ENCODE measurements at places on chromosomes 16 and 17.

DNA sequence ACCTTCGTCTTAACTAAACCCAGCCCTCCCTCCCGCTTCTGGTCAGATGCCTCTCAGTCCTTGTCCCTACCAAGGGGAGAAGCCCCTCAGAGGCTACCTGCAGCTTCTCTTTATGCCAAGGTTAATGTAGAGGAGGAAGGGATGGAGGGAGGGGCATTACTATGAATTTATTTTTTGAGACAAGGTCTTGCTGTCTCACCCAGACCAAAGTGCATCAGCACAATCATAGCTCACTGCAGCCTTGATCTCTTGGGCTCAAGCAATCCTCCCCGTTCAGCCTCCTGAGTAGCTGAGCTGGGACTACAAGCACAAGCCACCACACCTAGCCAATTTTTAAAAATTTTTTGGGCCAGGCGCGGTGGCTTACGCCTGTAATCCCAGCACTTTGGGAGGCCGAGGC, 15.3 kb downstream of the EPOP start:
- no peak for DNase-seq

- DNase-seq: peak; percentile 93
These were observed 14.0 kb downstream of the COPZ2 start for GRCh38 chr17:48023400-48024148.

- DNase-seq: no peak
These were observed 130.6 kb downstream of the NLK start for GRCh38 chr17:28173031-28173561.

DNA sequence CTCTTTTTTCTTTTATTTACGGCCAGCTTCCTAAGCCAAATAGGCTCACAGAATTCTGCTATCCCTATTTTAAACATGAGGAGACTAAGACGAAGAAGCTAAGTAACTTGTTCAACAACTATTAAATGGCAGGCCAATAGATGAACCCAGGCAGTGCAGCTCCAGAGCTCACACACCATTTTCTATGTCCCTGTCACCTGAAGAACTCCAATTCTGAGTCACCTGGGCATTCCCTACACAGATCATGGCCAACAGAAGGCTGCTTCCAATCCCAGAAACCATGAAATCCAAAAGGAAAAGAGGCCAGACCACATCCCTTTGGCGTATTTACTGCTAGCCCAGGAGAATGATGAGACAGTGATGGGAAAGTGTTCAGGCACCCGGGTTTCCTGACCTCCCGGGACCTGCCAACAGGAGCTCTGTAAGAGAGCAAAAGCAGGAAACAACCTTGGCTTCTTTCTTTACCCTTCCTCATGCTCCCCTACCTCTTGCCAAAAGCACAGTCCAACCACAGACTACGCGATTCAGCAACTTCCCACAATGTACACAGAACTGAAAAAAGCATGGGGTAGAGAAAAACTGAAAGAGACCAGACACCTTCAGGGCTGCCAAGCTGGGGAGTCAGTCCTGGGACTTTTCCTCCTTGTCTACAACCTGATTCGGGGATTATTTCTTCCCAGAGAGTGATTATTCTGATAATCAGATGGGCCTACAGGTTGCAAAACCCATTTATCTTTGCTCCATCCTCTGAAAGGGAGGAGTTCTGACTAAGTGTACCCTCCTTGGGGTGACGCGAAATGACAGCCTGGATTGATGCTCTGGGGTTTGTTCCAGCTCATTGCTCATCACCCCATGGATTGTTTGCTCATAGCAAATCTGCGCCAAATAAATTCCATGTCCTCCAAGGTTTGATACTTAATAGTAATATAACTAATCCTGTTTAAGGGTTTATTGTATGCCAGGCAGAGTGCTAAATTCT, 47.8 kb upstream of the HAS3 start:
- DNase-seq: no peak

DNA sequence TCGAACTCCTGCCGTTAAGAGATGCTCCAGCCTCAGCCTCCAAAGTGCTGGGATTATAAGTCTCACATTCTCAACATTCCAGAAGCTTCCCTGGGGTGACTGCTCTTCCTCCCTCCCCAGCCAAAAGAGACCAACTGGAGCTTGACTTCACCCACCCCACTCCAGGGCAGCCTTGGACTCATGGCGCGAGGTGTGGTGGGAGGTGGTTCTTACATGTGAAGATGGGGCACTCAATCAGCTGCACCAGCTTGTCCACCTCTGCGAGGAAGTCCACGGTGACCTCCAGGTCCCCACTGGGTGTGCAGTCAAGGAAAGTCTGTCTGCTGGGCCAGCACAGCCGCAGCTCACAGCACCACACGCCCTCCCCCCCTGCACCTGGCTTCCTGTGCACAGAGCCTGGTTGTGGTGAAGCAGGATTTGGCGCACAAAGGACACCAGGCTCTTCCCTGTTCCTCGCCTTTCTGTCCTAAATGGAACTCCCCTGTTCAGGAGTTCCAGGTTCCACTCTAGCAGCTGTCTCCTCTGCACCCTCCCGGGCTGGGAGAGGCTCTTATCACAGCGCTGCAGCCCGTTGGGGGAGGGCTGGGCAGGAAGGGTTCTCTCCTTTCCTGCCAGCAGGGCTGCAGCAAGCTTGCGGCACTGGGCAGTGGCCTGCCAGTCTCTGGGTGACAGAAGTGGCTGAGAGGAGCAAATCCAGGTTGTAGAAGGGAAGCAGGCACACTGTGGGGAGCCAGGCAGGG, 9.6 kb upstream of the MTSS2 start:
- DNase-seq: peak; percentile 13

GRCh38 chr17:40191237-40192208, 14.3 kb downstream of the RAPGEFL1 start:
- DNase-seq: peak; percentile 55

- DNase-seq: no peak
These were observed 78.4 kb upstream of the CDH11 start for GRCh38 chr16:65200156-65200773.

- DNase-seq: no peak
These were observed 37.1 kb downstream of the FANCA start for GRCh38 chr16:89779231-89779908.

DNA sequence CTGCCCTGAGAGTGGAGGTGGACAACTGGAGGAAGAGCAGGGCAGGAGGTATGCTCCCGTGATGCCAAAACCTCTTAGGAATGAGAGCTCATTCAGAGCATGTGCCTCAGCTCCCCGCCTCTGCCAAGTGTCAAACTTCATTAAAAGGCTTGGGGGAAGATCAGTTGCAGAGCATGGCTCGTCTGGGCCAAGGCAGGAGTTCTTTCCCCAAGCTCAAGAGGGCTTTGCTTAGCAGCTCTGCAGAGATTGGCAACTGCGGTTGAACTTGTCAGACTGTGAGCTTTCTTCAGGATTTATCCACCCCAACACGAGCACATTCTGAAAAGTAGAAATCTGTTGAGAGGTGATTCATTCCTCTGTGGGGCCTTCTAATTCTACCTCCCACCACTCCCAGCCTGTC, 248.1 kb downstream of the HS3ST3A1 start:
- no peak for DNase-seq

- DNase-seq: no peak
These were observed 34.9 kb upstream of the SSTR5 start for GRCh38 chr16:1037394-1038257.

DNA sequence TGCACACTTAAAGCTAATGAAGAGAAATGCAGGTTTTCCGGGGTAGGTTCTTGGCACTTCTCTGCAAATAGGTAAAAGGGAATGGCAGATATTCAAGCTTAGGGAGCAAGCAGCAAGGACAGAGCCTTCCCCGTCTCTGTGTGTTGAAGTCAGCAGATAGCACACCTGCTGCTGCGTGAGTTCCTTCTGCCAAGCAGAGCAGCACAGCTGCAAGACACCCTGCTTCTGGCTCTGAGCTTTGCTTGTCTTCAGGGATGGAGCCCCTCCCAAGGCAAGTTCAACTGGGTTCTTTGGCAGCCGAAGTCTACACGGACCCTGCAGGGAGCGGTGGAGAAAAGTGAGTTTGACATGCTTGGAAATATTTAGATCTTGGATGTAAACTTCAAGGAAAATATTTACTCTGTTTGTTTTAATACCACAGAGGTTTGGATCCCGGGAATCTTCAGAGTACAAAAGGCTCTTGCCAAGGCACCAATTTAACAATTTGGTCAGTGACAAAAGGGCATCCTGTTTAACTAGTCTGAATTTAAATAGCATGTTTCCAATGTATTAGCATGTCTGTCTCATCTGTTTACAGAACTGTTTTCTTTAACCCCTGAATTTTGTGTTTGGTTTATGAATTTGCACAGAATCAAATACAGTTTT, 113.4 kb upstream of the KCNJ16 start:
- DNase-seq: no peak

- DNase-seq: no peak
These were observed 968.1 kb upstream of the GOT2 start for GRCh38 chr16:59701963-59702930.

GRCh38 chr17:40427002-40427491, 9.4 kb upstream of the TOP2A start:
- no peak for DNase-seq

- no peak for DNase-seq
These were observed 56.1 kb downstream of the KLHDC4 start for GRCh38 chr16:87709677-87710076.

GRCh38 chr17:75525806-75526554, 483 bp downstream of the LLGL2 start:
- no peak for DNase-seq

DNA sequence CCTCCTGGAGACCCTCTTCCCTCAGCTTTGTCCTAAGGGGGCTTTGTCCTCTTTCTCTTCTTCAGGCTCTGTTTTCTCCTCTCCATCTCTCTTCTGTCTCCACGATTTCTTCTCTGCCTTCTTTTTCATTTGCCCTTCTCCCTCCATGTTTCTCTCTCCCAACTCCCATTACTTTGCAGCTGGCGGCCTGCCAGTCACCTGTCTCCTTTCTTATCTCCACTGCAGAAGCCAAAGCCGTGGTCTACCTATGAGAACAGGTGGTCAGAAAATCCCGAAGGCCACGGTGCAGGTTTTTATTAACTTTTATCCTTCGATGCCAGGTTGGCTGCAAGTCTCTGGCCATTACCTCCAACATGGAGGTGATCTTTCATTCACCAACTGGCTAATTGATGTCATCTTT, 45.1 kb downstream of the FZD2 start:
- DNase-seq: no peak

DNA sequence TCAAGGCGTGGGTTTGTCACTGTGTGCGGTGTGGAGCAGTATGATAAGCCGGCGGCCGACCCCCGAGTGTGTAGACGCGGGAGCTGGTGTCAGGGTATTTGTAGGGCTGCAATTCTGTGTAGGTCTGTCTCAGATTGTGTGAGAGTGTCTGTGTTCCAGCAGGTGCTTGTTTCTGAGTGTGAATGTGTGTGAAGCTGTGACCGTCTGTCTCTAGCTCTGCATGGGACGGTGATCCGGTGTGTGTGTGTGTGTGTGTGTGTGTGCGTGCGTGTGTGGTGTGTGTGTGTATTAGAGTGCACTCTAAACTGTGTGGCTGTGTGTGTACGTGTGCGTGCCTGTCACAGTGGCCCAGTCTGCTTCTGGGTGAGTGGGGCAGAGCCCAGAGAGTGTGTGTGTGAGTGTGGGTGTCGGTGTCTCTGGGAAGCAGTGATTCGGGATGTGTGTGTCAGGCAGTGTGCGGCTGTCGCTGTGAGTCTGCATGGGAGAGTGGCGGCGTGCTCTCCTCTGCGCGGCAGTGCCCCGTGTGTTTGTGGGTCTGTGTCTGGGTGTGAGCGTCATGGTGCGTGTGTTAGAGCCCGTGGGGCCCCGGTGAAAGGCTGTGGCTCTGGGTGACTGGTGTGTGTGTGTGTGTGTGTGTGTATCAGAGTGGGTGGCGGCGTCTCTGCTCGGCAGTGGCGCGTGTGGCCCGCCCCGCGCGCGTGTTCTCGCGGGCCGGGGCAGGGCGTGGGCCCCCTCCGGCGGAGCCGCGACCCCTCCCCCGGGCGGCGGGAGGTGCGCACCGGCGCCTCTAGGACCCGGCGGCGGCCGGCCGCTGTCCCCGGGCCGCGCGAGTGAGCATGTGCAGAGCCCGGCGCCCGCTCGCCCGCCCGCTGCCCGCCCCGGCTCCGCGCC, at the start of gene WSCD1:
Gene WSCD1 (plus strand): TSS at position 841 of the 891 bp plus-strand sequence. CDS start 10,280 bp downstream, outside the sequence.
- peak; percentile 18 for DNase-seq

GRCh38 chr17:79082311-79083190, 7.9 kb downstream of the ENGASE start:
- DNase-seq: peak; percentile 44

GRCh38 chr17:19408346-19408710, 2.7 kb upstream of the RNF112 start:
- DNase-seq: no peak

GRCh38 chr17:35799942-35800341, 4.5 kb upstream of the MMP28 start:
- peak; percentile 4 for DNase-seq

DNA sequence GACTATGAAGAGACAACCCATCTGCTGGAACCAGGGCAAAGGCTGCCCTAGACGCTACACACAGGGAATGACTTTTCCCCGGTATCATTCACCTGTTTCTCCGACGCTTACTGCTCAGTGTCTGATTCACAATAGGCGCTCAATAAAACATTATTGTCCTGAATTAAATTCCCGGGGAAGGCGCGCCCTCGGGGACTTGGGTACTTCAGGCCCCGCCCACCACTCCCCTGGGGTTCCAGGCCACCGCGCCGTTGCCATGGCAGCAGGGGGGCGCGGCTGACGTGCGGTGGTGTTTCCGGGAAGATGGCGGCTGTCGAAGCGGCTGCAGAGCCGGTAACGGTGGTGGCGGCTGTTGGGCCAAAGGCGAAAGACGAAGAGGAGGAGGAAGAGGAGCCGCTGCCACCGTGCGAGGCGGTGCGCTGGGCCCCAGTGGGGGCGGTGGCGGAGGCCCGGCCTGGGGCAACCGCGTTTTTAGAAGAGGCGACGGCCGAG, at the start of gene RUNDC1:
Gene RUNDC1 (plus strand): TSS at position 292 of the 492 bp plus-strand sequence. CDS start 12 bp downstream, at position 304.
- peak; percentile 94 for DNase-seq

GRCh38 chr16:647173-647902, 1.8 kb upstream of the WDR90 start:
- DNase-seq: no peak

GRCh38 chr17:2855063-2855600, 58.9 kb downstream of the RAP1GAP2 start:
- no peak for DNase-seq

GRCh38 chr17:13415871-13416416, 185.8 kb downstream of the HS3ST3A1 start:
- no peak for DNase-seq

DNA sequence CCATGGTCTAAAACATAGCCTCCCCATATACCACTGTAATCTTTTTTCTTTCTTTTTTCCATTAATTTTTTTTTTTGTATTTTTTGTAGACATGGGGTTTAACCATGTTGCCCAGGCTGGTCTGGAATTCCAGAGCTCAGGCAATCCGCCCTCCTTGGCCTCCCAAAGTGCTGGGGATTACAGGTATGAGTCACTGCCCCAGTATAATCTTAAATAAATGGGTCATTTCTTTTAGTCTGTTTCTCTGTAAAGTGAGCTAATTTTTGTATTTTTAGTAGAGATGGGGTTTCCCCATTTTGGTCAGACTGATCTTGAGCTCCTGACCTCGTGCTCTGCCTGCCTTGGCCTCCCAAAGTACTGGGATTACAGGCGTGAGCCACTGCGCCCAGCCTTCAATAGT, 5.7 kb upstream of the NME1 start:
- DNase-seq: no peak

- no peak for DNase-seq
These were observed 17.4 kb downstream of the MAP2K3 start for GRCh38 chr17:21301593-21302550.

- no peak for DNase-seq
These were observed 806 bp downstream of the TBX21 start for GRCh38 chr17:47733674-47734410.
